ENCODE measurements at places on chromosomes 16 and 17.

DNA sequence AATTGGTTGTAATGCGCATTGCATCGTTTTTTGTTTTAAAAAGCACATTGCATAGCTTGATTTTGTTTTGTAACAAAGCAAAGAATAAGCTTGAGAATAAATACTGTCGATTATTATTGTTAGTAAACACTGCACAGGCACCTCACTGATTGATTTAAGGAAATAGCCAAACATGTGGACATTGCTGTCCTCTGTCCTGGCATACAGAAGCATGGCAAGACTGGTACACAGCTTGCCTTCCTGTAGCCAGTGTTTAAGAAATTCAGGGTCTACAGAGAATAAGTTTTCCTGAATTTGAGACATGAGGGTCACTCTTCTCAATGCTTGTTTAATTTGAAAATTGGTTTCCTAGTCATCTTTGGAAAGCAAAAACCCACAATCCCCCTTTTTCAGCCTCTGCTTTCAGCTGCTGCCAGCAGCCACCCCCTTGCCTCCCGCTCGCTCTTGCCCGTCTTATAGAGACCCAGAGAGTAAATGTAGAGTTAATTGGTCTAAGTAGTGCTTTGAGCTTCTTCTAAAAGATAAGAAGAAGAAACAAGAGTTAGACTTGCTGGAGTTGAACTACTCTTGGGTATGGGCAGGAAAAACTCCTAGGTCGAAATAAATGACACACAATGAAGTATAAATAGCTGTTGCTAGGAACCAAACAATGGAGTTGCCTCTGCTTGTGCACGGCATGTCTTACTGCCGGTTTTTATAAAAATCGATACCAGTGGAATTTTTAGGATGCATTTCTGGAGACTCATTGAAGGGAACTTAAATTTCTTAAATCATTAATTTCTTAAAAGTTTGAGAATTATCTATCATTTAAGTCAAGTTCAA, 116.6 kb downstream of the MRTFB start:
- no peak for DNase-seq

DNA sequence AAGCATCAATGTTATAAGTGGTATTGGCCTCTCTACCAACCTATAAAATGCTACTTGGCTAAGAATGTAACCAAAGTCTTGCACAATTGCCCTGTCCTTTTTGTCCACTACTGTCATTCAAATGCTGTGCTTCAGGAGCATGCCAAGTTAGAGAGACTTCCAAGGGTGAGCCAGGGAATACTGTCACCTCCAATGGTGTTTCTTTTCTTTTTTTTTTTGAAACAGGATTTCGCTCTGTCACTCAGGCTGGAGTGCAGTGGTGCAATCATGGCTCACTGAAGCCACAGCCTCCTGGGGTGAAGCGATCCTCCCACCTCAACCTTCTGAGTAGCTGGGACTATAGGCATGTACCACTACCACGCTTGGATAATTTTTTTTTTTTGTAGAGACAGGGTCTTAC, 43.7 kb upstream of the ERN1 start:
- no peak for DNase-seq

GRCh38 chr17:28466521-28467048, 6.9 kb upstream of the SLC13A2 start:
- no peak for DNase-seq

DNA sequence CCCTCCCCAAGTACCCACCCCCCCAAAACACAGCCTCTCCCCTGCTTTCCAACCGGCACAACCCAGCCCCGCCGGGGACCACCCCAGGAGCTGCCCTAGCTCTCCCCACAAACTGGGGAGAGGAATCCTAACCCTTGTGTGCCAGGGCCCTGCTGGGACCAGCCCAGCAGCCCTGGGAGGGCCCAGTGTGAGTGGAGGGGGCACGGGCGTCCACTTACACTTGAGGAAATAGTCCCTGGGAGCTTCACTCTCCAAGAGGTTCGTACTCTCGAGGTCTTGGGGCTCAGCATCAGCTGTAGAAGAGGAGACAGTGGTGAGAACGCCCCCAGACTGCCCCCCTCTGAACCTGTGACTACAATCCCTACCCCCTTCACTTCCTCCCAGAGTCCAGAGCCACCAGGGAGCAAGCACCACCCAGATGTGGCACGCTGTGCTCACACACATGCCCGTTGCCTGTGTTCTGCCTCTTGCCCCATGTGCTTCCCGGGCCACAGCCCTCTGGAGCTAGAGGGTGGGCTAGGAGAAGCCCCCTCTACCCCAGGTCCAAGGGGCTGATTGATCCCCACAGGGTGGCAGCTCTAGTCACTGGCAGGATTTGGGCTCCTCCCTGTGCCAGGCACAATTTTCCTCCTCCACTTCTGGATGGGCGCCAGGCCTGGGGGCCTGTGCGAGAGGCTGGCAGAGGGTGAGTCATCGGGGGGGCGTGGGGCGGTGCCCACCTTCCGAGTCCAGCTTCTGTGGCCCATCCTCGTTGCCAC, 3.0 kb downstream of the TRIM47 start:
- DNase-seq: no peak

DNA sequence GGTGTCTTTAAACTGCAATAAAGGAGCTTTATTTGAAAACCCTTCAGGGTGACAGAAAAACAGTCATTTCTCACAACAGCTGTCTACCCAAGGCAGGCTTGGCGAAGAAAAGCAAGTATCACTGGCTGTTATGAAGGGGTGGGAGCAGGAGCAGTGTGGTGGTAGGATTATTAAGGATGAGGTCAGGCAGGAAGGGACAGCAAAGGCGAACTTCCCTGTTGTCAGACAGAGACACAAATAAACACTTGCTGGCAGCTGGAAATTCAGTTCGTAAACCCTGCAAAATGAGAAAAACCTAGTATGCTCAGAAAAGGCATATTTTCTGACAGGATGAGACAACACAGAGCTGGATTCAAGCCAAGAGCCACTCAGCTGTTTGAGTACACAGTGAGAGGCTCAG, 416.3 kb upstream of the CDH5 start:
- DNase-seq: no peak
